ENCODE measurements at places on chromosomes 2 and 18.

- DNase-seq: peak; percentile 55
Measured at GRCh38 chr2:140442319-140442718, 1662.1 kb upstream of the NXPH2 start.

DNA sequence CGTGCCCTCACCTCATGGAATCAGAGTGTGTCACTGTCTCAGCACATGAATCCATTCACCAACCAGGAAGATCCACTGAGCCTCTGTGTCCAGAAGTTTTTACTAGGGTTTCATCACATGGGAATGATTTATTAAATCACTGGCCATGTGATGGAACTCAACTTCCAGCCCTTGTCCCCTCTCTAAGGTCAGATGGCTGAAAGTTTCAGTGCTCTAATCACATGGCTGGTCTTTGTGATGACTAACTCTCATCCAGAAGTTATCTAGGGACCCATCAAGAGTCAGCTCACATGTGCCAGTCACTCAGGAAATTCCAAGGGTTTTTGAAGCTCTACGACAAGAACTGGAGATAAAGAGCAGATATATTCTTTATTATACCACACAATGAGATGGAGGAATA, 140.5 kb upstream of the GYPC start:
- DNase-seq: no peak

- DNase-seq: no peak
Measured at GRCh38 chr2:239285932-239286230, 114.9 kb downstream of the HDAC4 start.

- no peak for DNase-seq
Measured at GRCh38 chr18:79488311-79489050, 92.8 kb downstream of the NFATC1 start.

GRCh38 chr2:96665083-96665569, 22.6 kb downstream of the FER1L5 start:
- peak; percentile 100 for DNase-seq

DNA sequence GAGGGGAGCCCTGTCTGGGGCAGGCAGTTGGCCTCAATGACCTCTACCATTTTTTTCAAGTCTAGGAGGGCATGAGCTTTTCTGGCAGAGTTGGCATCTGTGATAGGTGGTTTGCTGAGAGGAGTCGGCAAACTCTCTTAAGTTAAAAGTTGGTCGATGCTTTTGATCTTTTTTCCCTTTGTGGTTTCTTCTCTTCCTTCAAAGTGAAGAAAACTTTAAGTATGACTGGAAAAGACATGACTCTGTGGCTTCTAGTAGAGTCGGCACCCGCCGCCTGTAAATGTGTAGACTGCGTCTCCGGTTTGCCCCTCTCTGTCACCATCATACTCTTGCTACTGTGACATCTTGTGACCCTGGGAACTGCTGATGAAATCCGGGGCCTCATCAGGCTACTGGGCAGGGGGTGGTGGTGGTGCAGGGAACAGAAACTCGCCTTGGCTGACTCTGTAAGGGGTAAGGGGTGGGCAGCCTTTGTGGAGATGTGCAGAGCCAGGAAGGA, 21.1 kb downstream of the INPP5D start:
- DNase-seq: no peak

- no peak for DNase-seq
Measured at GRCh38 chr2:25246001-25246400, 77.6 kb upstream of the POMC start.

- DNase-seq: peak; percentile 40
Measured at GRCh38 chr2:26982102-26982742, 11.8 kb downstream of the MAPRE3 start.

DNA sequence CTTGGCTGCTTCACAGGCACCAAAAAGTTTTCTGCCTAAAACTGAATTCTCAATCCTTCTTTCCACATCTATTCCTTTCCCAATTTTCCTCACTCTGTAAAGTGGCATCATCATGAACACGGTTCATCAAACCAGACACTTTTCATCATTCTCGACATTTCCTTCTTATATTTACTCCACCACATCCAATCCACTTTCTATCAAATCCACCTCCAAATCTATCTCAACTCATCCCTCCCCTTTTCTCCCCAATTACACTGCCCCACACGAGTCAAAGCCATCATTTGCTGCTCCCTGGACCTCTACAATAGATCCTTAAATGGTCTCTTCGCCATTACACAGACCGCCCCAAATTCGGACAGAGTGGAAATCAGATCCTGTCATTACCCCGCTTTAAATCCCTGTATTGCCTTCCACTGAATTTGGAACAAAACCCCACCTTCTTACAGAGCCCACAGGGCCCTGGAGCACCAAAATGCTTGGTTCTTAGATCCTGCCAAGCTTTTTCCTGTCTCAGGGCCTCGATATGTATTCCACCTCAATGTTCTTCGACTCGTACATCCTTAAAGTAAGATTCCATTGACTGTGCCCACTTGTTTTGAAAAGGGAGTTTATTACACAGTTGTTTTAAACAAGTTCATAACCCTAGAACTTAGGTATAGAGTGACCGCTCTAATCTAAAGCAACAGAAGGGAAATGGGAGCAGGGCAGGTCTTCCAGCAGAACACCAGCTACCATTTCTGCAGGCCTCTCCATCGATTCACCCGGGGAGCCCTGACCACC, 856 bp downstream of the ACAA2 start:
- no peak for DNase-seq

GRCh38 chr2:108916796-108917421, 72.1 kb downstream of the EDAR start:
- DNase-seq: no peak

DNA sequence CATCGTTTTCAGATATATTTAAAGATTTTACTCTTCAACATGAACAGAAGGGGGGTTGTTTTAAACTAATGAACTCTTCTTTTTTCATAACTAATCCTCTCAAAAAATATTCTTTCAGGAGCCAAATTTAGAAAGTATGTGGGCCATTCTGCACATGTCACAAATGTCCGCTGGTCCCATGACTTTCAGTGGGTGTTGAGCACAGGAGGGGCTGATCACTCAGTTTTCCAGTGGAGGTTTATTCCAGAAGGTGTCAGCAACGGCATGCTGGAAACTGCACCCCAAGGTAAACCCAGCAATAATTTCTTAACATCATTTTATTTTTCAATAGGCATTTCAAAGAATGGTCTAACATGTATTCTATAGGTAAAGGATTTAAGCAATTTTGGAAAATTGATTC, 136.0 kb downstream of the EML6 start:
- no peak for DNase-seq

GRCh38 chr2:103739186-103739585, 977.4 kb downstream of the TMEM182 start:
- DNase-seq: no peak

DNA sequence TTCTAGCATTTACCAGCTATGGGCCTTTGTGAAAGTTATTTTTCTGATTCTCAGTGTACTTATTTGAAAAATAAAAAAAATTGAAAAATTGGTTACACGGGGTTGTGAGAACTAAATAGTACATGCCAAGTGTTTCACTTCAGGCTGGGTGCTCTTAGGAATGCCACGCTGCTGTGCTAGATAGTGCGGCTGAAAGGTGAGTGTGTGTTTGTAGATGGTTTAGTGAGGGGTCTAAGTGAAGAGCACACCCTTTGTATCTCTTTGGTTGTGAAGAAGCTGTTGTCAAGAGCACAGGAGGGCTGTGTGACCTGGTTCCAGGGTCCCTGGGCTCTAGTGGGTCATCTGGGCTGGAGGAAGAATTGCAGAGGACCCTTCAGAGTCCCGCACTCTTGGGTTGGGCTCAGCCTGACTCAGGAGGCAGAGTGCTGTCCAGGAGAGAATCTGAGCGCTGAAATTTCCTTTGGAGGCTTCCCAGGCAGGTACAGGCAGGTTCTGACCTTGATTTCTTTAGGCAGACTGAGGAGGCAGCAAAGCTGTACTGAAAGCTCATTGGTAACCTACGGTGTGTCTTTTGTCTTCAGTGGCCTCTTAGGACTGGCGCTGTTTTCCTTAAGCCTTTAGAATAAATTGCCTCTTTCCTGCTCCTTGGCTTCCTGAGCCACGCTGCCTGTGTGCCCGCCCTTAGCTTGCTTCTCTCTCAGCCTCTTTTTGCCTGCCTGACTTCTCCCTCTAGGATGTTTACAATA, 44.4 kb downstream of the MAP4K4 start:
- no peak for DNase-seq

- no peak for DNase-seq
Measured at GRCh38 chr2:64649626-64650025, 4.1 kb downstream of the SERTAD2 start.

- no peak for DNase-seq
Measured at GRCh38 chr18:70365361-70365760, 76.5 kb downstream of the SOCS6 start.

DNA sequence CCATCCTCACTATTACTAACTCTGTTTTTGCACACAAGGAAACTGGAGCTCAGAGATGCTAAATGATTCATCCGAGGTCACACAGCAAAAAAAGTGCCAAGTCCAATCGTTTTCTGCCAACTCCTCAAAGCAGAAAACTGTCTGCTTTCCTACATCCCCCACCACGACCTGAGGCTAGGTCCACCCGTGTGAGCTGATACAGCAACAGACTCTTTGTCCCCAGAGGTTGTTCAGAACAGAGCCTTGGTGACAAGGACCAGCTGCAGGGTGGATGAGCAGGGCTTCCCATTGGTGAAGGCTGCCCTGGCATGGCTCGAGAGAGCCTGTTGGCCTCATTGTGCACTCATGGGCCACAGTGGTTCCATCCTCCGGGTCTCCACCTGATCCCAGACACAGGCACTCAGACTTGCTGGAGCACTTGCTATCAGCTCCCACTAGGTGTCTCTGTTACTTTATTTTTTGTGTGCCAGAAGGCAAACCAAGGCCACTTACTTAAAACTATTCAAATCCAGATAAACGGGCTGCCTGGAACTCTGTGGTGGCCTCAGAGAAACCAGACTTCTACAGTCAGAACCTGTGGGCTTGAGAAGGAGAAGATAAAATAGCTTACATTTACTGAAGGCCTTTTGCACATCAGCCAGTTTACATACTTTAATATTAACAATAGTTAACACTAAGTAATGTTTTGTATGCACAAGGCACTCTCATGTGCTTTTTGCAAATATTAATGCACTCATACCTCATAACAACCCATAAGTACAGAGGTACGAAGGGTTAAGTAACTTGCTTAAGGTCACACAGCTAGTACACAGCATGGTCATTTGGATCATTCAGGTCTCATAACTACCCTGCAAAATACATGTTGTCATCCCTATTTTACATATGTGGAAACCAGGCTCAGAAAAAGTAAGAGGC, 62.9 kb upstream of the CTIF start:
- DNase-seq: peak; percentile 83

DNA sequence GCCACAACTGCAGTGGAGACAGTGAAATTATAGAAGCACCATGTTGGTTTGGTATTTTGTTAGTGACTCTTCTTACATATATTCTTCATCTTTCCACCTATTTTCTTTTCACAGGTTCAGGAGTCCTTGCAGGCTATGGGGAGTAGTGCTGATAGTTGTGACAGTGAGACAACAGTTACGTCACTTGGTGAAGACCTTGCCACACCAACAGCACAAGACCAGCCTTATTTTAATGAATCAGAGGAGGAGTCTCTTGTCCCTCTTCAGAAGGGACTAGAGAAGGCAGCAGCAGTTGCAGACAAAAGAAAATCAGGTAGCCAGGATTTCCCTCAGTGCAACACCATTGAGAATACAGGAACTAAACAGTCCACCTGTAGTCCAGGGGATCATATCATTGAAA, 23.6 kb downstream of the ITPRID2 start:
- DNase-seq: peak; percentile 22

DNA sequence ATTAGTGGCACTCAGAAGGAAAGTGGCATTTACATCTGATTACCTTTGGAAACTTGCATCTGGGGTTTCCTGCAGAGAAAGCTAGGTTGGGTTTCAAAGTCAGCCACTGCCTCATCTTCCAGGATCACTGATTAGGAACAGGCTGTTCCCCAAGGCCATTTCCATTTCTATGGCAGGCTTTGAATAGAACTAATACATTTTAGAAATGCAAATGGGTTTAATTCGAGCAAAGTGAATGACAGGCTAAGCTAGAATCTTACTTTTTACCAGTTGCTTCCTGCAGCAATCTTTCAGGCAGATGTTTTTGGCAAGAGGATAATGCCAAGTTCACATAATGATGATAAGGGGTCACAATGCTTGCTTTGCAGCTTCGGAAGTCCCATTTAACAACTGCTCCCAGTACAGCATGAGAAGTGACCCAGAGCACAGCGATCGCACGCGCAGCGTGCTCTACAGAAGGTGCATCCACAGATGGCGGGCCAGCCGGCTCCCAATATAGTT, 336.7 kb downstream of the LPIN1 start:
- DNase-seq: no peak

GRCh38 chr18:55783921-55784320, 195.9 kb upstream of the TCF4 start:
- DNase-seq: no peak

DNA sequence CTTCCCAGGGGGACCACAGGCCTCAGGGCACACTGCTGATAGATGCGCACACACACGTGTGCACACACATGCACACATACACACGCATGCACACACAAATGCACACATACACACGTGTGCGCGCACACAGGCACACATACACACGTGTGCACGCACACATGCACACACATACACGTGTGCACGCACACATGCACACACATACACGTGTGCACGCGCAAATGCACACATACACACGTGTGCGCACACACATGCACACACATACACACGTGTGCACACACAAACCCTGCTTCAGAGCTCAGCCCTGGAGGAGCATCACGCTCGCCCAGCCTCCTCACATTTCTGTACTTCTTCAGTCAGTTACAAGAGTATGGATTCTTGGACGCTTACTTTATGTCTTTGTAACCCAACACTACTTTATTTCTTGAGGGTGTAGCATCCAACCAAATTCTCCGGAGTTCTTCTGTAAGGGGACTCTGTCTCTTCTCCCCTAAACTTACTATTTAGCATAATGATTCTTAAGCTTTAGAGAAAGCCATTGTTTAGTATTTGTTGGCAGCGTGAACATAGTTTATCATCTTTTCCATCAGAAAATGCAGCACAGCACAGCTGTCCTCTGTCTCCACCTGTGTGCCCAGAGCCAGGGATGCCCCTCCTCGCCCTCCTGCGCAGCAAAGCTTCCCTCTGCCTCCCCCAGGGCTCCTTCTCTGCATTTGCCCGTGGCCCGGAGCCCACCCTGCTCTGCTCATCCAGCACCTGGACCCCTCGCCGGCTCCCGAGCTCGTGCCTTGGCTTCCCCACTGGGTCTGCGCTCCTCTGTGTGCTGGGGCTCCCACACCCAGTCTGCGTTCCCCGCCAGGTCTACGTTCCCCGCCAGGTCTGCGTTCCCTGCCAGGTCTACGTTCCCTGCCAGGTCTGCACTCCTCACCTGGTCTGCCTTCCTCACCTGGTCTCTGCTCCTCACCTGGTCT, 74.4 kb upstream of the CTDP1 start:
- DNase-seq: no peak

DNA sequence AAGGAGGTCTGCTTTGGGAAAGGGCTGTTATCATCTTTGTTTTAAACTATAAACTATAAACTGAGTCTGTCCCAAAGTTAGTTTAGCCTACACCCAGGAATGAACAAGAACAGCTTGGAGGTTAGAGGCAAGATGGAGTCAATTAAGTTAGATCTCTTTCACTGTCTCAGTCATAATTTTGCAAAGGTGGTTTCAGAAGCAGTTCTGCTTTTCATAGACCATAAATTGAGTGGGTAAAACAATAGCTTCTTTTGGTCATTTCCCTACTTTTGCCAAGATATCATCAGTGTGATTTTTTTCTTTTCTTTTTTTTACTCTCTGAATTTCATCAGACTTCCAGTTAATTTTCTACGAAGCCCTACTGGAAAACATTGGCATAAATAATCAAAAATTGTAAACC, 117.0 kb downstream of the AP1S3 start:
- DNase-seq: no peak

Data from amniotic epithelial cell (primary cell).